ENCODE measurements at places on chromosomes 1 and 21. TPM values are rescaled to one million over a fixed set of nuclear protein-coding genes. Genes with fewer than 3 reads are reported as not detected.

ASAP3 gene
- total RNA-seq, result 35.0 TPM

UTP25 gene
- total RNA-seq, result 10.6 TPM

SF3B4 gene
- total RNA-seq, result 16.4 TPM

MXRA8 gene
- 249 TPM for total RNA-seq

SERINC2 gene
- 21.2 TPM for total RNA-seq

SH3BGRL3 gene
- total RNA-seq, result 18.1 TPM

ZNF691 gene
- 6.4 TPM for total RNA-seq

TINAGL1 gene
- 60.5 TPM for total RNA-seq

OR6N1 gene
- not detected for total RNA-seq

PCAT6 gene
- total RNA-seq, result not detected

BSND gene
- total RNA-seq, result not detected

HTR6 gene
- not detected for total RNA-seq

PTGS2 gene
- 3.0 TPM for total RNA-seq

SELENBP1 gene
- total RNA-seq, result 23.3 TPM

CYP4Z1 gene
- total RNA-seq, result not detected

CD1C gene
- total RNA-seq, result not detected

LGR6 gene
- total RNA-seq, result not detected

NCDN gene
- total RNA-seq, result 27.4 TPM

CHTOP gene
- 41.9 TPM for total RNA-seq

FMOD gene
- total RNA-seq, result 0.86 TPM

VSIG8 gene
- total RNA-seq, result not detected

PGLYRP4 gene
- not detected for total RNA-seq

RHEX gene
- total RNA-seq, result not detected

KCNE1 gene
- total RNA-seq, result under 0.01 TPM

EVA1C gene
- total RNA-seq, result 8.4 TPM

RAP1GAP gene
- total RNA-seq, result not detected

KCNA2 gene
- under 0.01 TPM for total RNA-seq

HSF2BP gene
- total RNA-seq, result 2.6 TPM

NIPAL3 gene
- 38.3 TPM for total RNA-seq

DMRTB1 gene
- total RNA-seq, result not detected

COL8A2 gene
- total RNA-seq, result 4.7 TPM

TRMT1L gene
- 24.6 TPM for total RNA-seq

CYB5RL gene
- total RNA-seq, result 4.3 TPM

GJA9 gene
- total RNA-seq, result not detected

ABCA4 gene
- 0.43 TPM for total RNA-seq

LYPD8 gene
- under 0.01 TPM for total RNA-seq

OR13G1 gene
- total RNA-seq, result not detected

PLA2G2F gene
- not detected for total RNA-seq

STUM gene
- under 0.01 TPM for total RNA-seq

PTPN14 gene
- 77.3 TPM for total RNA-seq

SPOCD1 gene
- 62.2 TPM for total RNA-seq

TIE1 gene
- total RNA-seq, result under 0.01 TPM

PARS2 gene
- 5.6 TPM for total RNA-seq

TRAPPC10 gene
- total RNA-seq, result 28.5 TPM

TNNI3K gene
- total RNA-seq, result 1.3 TPM

PTAFR gene
- under 0.01 TPM for total RNA-seq

PRMT2 gene
- total RNA-seq, result 164 TPM

CNR2 gene
- total RNA-seq, result not detected
